Retina (tissue), 1 donor: ENCODE measurements at places on chromosomes 1 and 21.

- no peak for DNase-seq
These were observed 114.5 kb downstream of the DSCAM start for GRCh38 chr21:40732253-40733023.

GRCh38 chr1:22434717-22435116, 16.9 kb upstream of the ZBTB40 start:
- DNase-seq: no peak

GRCh38 chr21:45601551-45601950, 42.0 kb upstream of the PCBP3 start:
- no peak for DNase-seq

DNA sequence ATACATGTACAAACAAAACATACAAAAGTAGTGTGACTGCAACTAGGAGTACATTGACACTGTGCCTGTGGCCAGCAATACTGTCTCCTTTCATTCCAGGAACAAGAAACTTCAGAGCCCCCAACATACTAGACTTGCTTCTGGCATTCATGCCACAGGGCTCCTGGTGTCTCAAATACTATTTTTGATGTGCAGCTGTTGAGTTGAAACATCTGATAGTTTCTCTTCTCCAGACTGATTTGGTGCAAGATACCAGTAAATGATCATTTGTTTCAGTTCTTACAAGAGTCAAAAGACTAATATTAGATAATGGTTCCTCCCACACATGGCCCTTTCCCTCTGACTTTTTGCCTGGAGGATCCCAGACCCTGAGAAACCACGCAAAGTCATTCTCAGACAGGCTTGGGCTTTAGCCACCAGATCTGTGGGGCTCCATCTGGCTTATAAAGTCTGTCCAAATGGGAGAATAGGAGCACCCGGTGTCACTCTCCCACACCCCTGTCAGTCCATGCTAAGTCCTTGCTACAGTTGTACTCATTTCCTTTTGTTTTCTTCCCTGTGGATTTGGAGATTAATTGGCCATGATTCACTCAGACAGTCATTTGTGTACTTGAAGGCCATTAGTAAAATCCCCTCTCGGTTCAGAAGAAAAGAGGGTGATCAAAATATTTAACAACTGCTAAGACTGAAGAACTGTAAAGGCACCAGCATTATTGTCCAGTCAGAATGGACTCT, 163.5 kb upstream of the RUNX1 start:
- no peak for DNase-seq

- DNase-seq: no peak
These were observed 30.1 kb downstream of the NCAM2 start for GRCh38 chr21:21028275-21028820.

DNA sequence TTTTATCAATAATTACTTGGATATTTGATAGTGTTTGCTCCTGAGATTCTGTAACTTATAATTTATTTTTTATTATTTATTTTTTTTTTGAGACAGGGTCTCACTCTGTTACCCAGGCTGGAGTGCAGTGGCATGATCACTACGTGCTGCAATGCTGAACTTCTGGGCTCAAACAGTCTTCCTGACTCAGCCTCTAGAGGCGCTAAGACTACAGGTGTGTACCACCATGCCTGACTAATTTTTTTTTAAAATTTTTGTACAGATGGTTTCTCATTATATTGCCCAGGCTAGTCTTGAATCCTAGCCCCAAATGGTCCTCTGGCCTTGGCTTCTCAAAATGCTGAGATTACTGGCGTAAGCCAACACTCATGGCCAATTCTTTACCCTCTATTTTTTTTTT, 845.5 kb upstream of the ADGRL4 start:
- no peak for DNase-seq

DNA sequence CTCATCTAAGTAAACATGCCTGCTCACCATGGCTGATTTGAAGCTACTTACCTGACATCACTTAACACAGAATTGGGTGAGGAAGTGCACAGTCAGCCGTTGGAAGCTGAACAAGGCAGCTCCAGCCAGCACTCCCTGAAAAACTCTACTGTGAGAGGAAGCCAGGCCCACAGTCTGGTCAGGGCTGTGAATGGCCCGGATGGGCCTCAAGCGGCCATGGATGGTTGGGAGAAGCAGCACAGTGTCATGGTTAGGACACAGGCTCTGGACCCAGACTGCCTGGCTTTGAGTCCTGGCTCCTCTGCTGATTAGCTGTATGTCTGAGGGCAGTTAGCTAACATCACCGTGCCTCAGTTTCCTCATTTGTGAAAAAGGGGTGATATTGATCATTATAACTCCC, 267.8 kb downstream of the GRIK3 start:
- no peak for DNase-seq

DNA sequence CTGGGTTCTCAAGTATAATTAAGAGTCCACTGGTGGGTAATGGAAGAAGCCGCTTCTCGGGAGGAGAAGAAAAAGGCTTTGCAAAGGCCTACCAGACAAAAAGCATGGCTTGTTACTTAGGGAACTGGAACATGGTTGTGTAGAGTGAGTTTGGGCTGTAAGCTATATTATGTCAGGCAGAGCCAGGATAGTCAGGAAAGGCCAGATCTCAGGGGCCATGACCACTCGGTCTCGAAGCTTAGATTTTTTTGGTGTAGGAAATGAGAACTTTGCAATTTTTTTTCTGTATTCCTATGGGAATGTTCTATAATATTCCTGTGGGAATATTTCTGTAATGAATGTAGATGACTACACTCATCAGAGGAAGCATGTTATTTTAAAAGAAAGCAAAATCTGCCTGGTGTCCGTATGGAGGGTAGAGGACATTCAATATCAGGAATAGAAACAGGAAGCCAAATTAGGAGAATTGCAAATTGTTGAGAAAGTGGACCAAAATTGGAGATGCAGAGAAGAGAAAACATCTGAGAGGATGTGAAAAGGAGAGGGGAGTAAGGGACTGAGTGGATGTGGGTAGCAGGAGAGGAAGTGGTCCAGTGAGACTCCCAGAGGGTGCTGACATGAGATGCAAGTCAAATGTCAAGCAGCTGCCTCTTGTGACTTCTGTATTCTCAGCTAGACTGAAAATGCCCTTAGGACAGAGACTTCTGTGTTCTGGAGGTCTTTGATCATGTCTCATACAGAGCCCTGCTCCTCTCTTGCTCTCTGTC, 45.2 kb upstream of the HAO2 start:
- no peak for DNase-seq

GRCh38 chr1:197674286-197674685, 101.0 kb downstream of the DENND1B start:
- DNase-seq: peak; percentile 17

DNA sequence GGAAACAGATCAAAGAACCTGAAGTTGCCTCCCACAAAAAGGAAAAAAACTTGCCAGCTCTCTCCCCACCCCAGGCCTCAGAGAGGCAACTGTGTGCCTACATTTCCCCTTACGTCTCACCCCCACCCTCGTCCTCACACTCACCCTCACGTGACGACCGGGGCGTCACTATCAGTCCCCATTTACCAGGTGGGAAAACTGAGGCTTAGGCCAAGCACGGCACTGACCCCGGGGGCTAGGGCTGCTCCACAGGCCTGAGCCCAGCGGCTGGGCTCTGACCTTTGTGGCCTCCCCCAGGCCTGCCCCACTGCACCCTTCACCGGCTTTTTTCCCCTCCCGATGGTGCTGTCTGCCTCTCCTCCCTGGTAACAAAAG, 51.5 kb upstream of the RUNX3 start:
- DNase-seq: no peak

GRCh38 chr1:116697548-116698243, 30.2 kb upstream of the IGSF3 start:
- no peak for DNase-seq

DNA sequence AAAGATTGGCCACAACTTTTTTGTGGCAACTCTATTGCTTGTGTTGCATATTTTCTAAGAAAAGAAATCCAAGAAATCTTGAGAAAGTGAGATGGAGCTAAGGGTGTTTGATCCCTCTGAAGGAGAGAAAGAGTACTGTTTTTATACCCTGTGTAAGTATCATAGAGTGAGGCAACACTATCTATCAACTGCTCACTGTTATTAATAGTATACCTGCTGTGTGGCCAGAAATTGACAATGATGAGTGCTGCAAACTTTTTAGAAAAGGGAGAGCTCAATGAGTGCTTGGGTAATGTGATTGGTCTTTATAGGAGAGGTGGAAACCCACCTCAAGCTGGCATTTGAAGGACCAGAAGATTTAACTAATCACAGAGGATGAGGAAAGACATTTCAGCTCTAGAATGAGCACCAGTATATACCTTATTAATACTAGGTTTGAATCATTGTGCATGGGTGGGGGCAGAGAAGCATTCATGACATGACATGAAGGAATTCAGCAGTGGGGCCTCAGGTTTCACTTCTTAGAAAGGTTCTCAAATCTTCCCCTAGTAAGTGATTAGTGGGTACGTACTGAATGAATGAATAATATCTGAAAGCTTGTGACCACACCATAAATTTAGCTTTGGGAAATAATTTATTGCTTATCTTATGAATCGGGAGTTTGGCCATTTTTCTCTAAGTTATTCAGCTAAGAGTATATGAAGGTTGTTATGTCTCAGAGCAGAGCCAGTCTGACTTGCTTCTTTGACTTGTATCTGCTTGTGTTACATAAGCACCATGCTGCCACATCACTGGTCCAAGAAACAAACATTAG, 169.2 kb upstream of the SGIP1 start:
- no peak for DNase-seq

DNA sequence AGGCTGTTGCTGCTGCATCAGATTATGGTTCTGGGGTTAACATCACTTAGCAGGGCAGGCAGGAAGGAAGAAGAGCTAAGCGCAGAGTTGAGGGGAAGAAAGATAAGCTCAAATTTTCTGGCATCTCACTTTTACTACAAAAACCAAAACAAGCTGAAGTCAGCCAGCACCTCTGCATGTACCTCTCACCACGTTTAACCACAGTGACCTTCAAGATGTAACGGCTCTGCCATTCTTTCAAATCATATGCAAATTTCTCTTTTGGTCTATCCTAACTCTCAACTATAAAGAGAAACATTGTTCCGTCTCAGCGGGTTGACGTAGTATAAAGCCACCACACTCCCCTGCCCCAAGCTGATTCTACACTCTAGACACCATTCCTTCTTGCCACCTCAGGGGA, 154.4 kb downstream of the OMA1 start:
- DNase-seq: no peak

DNA sequence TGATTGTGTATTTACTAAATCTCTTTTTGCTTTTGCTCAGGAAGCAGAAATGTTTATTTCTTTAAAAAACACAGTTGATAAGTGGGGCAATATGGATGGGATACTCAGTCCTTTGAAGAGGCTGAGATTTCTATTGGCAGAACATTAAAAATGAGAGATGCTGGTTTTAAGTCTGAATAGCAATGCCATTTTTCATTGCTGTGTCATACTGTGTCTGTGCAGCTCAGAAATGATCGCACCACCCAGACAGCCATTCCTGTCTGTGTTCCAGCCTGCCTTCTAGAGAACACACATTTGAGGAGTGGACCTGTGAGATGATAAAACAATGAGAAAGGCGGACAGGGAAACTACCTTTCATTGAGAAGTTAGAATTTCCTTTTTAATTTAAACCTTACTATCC, 231.2 kb upstream of the USP24 start:
- no peak for DNase-seq

- no peak for DNase-seq
These were observed 21.2 kb downstream of the HFM1 start for GRCh38 chr1:91383456-91383855.

GRCh38 chr1:65527190-65527589, 106.7 kb downstream of the LEPR start:
- no peak for DNase-seq

DNA sequence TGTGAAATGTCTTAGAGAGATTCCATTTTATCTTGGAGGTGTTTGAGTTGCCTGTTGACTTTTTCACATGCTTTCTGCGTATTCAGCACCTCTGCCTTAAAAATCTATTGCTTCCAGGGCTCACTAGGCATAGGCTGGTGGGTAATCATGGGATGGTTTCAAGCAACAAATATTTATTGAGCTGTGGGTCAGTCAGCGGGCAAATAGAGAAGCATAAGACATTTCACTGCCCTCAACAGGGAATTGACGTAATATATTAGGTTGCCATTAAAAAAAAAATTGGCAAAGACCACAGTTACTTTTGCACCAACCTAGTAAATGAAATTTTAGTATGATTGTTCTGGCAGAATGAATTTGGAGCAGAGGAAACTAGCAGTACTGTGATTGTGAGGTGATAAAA, 44.3 kb upstream of the NBL1 start:
- no peak for DNase-seq
